Stimulated activated CD8-positive, alpha-beta memory T cell treated with anti-CD3 and anti-CD28 coated beads, Interleukin-7, amount 100 ng/mL, for 1 hour (primary cell): ENCODE measurements at places on chromosomes 2 and 18.

DNA sequence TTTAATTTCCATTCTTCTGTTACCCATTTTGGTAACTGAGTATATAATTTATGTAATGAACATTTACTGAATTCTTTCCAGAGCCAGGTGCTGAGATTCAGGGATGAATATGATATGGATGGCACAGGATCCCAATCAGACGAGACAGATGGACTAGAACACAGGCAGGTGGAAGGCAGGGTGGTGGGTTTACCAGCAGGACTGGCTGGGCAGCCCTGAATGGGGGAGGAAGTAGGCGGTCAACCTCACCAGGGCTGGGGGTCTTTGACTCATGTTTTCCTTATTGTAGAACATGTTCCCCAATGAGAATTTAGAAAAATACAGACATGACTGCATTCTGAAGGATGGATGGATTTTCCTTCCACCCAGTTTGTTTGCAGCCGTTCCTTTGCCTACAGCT, 80.3 kb downstream of the CIB4 start:
- DNase-seq: no peak

DNA sequence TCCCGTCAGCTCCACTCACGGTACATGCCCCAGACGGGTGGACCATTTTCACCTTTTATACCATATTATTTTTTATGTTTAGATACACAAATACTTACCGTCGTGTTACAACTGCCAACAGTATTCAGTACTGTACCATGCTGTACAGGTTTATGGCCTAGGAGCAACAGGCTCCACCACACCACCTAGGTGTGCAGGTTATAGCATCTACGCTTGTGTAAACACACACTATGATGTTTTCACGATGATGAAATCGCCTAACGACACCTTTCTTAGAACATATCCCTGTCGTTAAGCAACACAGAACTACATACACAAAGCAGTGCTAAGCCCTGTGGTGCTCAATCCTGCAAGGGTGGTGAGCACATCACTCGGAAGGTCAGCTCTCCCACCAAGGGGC, 24.5 kb downstream of the NDUFA10 start:
- DNase-seq: no peak

DNA sequence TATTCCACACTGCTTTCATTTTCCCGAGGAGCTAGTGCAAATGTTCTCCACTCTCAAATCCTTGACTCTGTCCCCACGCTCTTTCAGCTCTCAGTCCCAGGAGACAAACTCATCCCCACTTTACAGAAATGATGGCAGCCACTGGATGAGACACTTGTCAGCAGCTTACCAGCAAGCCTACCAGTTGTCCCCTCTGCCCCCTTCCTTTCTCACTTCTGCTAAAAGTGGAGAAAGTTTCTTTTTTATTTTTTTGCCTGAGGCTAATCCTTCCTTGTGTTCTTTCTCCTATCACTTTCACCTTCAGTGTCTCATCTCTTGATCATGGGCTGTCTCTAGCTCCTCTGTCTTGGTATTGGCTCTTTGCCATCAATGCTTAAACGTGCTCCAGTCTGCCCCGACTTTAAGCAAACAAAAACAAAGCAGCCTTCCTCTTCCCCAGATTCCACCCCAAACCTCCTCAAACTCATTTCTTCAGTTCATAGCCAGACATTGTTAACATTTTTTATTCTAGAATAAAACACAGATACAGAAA, 64.5 kb downstream of the TTC32 start:
- DNase-seq: no peak

- DNase-seq: no peak
Observed at GRCh38 chr2:233977296-233977837, 60.2 kb downstream of the TRPM8 start.

DNA sequence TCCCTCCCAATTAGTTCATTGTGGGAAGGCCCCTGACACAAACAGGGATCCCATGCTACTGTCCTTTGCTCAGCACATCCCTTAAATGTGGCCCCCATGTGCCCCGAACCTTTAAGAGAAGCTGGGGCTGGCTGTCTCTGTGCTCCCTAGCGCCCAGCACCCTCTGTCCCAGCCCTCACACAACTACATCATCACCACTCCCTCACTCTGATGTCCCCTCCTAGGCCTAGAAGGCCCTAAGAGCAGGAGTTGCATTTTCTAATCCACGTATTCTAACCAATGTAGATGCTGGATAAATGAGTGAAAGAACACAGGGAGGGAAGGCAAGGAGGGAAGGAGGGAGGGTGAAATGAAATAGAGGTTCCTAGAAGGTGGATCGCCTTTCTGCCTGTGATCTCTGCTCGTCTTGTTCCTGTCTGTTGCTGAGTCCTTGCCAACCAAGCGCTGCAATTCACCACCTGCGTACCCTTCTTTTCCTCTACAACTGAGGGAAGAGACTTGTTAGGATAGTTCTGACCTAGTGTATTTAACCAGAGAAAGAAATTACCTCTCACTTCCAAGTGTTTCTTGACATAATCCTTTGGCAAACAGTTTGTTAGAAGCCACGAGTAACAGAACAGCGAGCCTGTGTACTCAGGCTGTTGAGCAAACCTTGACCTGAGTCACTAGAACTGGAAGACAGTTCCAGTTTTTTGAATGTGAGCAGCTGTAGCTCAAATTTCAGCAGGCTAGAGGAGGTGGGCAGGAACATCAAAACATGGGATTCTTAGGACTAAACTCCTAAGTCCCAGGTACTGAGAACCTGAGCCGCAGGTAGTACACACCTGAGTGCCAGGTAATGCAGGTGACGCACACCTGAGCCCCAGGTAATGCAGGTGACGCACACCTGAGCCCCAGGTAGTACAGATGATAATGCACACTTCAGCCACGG, 181.5 kb upstream of the ID2 start:
- DNase-seq: no peak

- DNase-seq: no peak
Observed at GRCh38 chr18:58009166-58009565, 34.9 kb upstream of the NEDD4L start.

GRCh38 chr2:215941726-215942125, 71.6 kb downstream of the MREG start:
- no peak for DNase-seq

GRCh38 chr2:229634601-229635370, 79.6 kb downstream of the DNER start:
- no peak for DNase-seq

DNA sequence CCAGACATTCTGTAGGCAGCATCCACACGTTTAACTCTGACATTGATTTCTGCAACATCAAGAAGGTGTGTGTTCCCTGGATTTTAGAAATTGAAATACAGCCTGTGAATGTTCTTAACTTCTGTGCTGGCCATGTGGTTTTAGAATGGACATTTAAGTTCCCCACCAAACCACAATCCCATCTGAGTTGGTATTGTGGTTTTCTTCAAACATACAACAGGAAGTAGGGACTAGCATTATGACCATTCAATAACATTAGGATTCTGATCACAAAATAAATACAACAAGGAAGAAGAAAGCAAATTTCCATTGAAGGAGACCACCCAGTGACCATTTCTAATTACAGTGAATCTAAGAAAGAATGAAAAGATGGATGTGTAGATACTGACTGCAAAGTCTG, 51.2 kb downstream of the MAP3K20 start:
- DNase-seq: no peak

GRCh38 chr2:180478883-180479282, 471.8 kb upstream of the CWC22 start:
- no peak for DNase-seq

DNA sequence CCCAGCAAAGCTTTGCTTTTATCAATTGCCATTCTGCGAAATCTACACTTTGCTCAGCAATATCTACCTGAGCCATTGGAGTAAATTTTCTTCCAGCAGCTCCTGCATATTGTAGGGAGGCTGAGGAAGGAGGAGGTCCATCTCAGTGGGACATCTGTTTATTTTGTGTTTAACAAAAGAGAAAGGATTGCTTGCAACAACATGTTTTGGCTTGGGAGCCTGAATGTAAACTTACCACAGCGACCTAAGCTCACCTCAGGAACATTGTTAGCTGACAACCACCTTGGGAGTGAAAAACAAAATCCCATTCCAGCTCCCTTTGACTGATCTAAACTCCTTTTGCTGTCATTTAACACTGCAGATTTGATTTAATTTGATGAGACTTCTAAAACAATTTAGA, 356.1 kb downstream of the SS18 start:
- DNase-seq: no peak

DNA sequence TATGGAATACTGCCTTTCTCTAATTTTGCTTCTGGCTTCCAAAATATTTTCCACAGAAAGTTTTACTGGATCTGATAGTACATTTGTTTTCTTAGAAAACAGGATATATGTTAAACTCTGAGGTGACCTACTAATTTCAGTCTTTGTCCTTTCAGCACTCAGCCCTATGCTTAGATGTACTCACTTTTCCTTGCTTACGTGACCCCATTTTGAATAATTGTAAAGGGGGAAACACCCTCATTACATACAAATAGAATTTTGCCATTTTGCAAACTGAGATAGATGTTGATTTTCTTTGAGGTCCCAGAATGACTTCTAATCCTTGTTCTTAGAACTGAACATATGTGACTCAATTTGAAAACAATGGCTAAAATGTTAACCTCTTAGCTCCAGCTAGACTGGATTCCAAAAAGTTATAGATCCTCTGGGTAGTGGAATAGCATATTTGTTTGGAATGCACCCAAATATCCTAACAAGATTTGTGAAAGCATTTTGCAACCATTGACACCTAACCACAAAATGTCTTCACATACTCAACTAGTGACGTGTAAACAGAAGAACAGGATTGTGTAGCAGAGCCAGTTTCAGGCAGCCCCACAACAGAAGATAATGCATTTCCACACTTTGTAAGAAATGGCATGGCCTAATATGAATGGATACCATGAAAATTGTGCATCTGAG, 44.8 kb upstream of the EHBP1 start:
- no peak for DNase-seq

DNA sequence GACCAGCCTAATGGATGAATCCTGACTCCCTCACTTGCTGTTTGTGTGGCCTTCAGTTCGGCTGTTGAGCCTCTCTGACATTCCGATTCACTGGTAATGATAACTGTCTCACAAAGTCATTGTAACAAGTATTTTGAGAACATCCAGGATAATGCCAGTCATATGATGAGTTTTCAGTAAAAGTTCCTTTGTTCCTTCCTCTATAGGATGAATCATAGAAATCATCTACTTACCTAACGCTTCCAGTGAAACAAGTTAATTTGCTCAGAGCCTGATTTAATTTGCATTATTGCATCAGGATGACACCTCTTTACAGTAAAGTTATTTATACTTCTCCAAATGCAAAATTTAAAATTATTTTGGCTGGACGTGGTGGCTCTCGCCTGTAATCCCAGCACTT, 32.0 kb downstream of the RAB31 start:
- no peak for DNase-seq

GRCh38 chr2:105329561-105330495, at the start of gene TGFBRAP1:
TGFBRAP1 (minus strand) TSS chr2:105329735; CDS start chr2:105308301, 21,434 bp downstream.
- DNase-seq: no peak

DNA sequence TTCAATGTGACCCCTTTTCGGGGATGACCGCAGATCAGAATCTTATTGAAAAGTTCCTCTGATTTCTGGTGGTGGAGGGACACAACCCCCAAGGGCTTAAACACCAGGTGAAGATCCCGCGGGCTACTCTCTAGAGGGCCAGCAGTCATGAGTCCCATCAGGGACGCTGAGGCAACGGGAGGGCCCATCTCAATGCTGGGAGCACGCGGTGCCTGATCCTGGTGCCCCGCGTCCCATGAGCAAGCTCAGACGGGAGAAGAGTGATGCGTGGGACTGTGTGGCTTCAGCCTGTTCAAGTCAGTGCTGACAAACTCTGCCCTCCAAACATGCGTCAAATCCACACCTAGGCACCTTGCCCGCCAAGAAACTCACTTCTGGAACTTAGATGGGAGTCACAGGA, 224.9 kb downstream of the TWIST2 start:
- no peak for DNase-seq

GRCh38 chr2:141109633-141110032, 1021.2 kb downstream of the LRP1B start:
- DNase-seq: no peak

- no peak for DNase-seq
Observed at GRCh38 chr2:132975193-132976105, 305.4 kb upstream of the LYPD1 start.

- DNase-seq: no peak
Observed at GRCh38 chr2:60364491-60364890, 189.0 kb downstream of the BCL11A start.

DNA sequence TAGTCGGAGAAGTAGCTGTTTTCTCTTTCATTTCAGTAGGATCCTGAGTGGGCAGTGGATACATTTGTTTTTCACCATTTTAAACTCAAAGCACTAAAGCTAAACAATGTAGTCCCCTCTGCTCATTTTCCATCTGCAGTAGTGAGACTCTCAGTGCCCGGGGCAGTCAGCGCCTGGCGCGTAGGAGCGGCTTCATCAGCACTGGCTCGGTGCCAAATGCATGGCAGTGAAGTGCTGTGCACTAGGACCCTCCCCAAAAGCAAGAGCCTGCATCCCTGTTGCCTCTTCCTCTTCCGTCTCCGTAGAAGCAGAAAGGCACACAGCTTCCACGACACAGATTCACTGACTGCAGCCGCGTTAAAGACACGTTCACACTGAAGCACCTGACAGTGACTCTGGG, 19.0 kb upstream of the ESPNL start:
- no peak for DNase-seq

DNA sequence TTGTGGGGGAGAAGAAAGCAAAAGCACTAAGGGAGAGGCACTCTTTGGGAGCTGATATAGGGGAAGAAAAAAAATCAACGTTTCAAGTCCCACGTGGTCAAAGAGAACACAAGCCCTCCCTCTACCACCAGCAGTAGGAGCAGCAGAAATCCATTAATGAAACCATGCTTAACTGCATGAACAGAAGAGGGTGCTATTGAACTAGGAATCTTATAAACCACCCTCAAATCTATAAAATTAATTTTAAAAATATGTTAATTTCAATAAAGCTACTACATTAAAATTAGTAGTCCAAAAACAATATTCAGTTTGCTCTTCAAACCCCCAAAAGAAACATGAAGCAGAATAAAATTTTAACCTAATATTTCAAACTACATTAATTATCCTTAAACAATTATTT, 147.8 kb downstream of the TMEM18 start:
- DNase-seq: no peak

DNA sequence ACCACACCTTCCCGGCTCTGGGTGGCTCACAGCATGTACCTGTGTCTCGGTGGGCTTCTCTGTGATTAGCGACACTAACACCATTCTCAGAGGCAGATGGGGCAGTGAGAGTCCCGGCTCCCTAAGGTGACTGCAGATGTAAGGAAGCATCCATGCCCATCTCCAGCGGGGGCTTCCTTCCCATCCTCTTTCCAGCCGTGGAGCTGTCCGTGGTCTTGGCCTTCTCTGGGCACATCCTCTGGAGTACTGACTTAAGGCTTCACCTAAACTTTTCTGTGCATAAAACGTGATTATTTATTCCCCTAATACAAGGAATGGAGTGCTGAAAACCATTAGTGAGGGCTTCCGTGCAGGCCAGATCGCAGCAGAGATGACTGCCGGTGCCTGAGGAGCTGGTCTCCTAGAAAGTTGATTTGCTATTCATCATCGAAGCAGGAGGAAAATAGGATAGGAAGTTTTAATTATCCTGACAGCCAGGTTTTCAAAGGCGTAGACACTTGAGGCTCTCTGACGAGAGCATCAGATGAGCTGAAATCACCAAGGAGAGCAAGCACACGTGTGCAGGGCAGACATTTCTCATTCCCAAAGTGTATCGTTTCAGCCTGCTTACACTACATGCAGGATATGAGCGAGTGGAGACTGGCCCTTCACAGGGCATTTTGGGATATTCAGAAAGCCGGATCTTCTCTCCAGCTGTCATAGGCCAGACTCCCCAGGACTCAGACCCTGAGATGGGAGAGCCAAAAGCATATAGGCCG, 186.1 kb upstream of the SALL3 start:
- DNase-seq: no peak
